Stimulated activated CD8-positive, alpha-beta memory T cell treated with anti-CD3 and anti-CD28 coated beads, Interleukin-2, amount 100 ng/mL, for 1 hour (primary cell): ENCODE measurements at places on chromosomes 1 and 21.

GRCh38 chr1:208433086-208433485 lies 188.9 kb upstream of the PLXNA2 start:
- no peak for DNase-seq

- no peak for DNase-seq
Observed at GRCh38 chr1:240652549-240652948, 40.6 kb upstream of the GREM2 start.

- DNase-seq: no peak
Observed at GRCh38 chr1:185345913-185346720, 29.1 kb upstream of the IVNS1ABP start.

GRCh38 chr1:76901158-76901767 lies 34.0 kb downstream of the ST6GALNAC5 start:
- no peak for DNase-seq

DNA sequence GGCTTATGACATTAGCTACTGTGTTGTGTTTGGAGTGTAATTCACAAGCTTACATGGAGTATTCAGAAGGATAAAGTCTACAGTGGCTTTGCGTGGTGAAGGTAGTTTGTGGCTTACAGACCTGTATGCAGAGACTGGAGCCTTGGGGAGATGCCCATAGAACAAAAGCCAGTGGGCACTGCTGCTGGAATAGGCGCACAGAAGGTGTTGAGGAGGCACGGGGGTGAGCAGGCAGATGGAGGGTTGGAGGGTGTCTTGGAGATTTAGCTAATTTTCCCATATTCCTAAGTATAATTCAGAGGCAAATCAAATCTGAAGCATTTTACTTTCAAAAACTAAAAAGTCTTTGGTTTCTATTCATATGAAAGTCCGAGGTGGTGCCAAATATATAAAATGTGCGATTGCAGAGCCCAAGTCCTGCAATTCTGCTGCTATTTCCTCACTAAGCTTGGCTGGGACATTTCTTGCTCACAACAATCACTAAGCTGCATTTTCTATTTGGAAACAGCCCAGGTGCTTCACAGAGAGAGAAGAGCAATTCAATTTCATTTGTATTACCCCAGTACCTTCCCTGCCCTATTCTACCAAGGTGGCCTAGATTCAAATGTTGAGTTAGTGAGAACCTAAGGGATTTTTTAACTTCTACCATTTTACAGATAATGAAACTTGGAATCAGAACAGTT lies 48.5 kb downstream of the FH start:
- no peak for DNase-seq

GRCh38 chr21:45982092-45982757 lies 655 bp downstream of the COL6A1 start:
- no peak for DNase-seq

- DNase-seq: no peak
Observed at GRCh38 chr1:183287191-183287675, 101.2 kb downstream of the LAMC2 start.

DNA sequence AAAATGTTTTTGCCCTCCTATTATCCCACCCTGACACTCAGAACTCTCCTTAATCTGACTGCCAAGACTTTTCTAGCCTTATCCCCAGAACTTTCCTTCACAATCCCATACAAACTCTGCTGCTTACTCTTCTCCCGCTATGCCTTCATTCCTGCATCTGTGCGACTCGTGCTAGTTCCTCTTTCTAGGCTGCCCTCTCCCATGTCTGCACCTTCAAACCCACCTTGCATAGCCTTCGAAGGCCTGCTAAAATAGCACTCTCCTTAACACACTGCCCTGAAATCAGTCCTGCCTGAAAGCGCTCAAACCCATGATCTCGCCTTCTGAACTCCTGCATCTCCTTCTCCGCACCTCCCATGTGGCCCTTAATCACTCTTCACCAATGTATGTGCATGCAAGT lies 2.5 kb upstream of the NCF2 start:
- DNase-seq: no peak

GRCh38 chr1:111505641-111506119 lies 2.2 kb upstream of the ADORA3 start:
- DNase-seq: no peak

DNA sequence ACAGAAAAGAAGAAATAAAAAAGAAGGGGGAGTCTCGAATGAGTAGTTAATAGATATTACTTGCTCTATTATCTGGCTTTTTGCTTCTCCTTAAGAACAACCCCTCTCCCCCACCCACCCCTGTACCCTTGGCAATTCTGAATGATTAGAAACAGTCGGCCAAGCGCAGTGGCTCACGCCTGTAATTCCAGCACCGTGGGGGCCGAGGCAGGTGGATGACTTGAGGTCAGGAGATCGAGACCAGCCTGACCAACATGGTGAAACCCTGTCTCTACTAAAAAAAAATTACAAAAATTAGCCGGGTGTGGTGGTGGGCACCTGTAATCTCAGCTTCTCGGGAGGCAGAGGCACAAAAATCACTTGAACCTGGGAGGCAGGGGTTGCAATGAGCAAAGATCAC lies 42.7 kb downstream of the GATAD2B start:
- DNase-seq: no peak

- no peak for DNase-seq
Observed at GRCh38 chr21:26972192-26972591, 5.3 kb upstream of the ADAMTS5 start.

- DNase-seq: no peak
Observed at GRCh38 chr1:155759966-155760630, 71.2 kb downstream of the DAP3 start.

GRCh38 chr1:73980324-73981040 lies 217.5 kb downstream of the LRRIQ3 start:
- DNase-seq: no peak

DNA sequence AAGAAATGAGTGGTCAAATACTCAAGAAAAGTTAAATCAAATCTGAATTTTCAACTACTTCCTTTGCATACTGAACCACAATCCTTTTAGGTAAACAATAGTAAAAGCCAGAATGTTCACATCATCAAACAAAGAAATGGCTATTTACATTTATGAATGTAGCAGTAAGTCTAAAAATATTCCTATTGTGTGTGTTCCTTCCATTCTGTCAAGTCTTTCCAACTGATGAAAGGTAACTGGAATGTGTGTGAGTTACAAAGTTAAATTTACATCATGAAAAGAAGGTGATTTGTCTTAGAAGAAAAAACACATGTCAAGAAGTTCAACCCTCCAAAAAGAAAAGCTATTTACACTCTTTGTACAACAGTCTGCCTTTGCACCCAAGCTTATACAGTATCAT lies 203.1 kb downstream of the SIPA1L2 start:
- no peak for DNase-seq

DNA sequence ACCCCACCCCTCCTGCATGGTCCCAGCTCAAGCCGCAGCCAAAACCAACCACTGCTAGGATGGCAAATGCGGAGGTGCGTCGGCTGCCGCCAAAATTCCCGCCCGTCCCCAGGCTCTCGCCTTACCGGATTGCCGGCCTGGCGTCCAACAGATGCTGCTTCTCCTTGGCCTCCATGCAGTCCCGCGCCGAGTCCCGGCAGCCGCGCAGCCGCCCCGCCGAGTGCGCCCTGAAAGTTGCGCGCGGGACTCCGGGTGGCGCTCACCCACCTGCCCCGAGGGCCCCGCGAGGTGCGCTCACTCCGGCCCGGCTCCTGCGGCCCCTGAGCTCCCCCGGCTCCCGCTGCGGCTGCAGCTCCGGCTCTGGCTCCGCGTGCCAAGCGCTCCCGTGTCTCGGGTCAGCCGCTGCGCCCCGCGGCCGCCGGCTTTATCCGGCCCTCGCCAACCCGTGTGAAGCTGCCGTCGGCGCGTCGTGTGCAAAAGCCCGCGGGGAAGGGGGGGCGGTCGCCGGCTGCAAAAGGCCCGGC lies at the start of gene SLC30A2:
Gene SLC30A2 (minus strand): TSS at position 397 of the 524 bp plus-strand sequence. CDS start 222 bp downstream, at position 175.
- no peak for DNase-seq

DNA sequence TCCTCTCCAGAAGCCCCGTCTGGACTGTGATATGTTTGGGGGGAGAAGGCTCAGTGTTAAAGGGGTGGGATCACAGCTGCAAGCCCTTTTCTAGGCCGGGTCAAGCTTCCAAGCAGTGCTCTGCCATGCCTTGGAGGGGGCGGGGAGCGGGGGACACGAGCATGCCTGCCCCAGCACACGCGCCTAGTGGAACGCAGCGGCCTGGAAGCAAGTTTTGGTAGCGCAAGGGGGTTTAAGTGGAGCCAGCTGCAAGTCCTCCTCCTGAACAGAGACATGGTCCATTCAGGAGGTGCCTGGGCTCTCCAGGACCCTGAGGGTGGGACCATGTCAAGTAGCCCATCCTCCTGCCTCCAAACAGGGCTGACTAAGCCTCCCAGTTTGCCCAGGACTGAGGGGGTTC lies 112.2 kb downstream of the CASZ1 start:
- DNase-seq: no peak
